ENCODE measurements at places on chromosomes 2 and 18.

GRCh38 chr2:228102949-228103348, 78.5 kb downstream of the SPHKAP start:
- H3K27me3 ChIP-seq: no peaks in the 10 kb centered on the region
- H3K27ac ChIP-seq: no peak overlapping the region
- no peak overlapping the region for H3K4me3 ChIP-seq
- no peak for DNase-seq
- H3K36me3 ChIP-seq: no peaks in the 10 kb centered on the region

DNA sequence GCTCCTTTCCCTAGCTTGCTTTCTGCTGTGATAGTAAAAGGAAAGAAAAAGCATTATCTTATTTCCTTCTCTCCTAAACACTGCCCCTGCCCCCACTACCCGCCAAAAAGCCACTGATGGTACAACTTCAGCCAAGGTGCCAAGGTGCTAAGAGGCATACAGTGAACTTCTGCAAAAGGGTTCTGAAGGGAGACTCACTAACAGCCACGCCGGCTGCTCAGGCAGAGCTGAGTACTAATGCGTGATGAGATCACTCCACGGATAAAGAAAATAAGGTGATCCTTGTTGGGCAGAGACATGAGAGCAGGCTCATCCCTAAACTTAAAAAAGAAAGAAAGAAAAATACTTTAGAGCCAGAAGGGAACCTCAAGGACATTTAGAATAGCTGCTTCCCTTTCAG, 60.5 kb upstream of the PXDN start:
- no peaks in the 10 kb centered on the region for H3K4me1 ChIP-seq
- no peak for DNase-seq
- H3K4me3 ChIP-seq: no peak overlapping the region
- H3K27ac ChIP-seq: no peak overlapping the region

- no peak for DNase-seq
- H3K4me3 ChIP-seq: no peak overlapping the region
- H3K36me3 ChIP-seq: no peaks in the 10 kb centered on the region
- no peak overlapping the region for H3K27ac ChIP-seq
Measured at GRCh38 chr18:33282709-33283333, 157.7 kb downstream of the CCDC178 start.

- H3K27ac ChIP-seq: no peak overlapping the region
- H3K4me1 ChIP-seq: no peaks in the 10 kb centered on the region
- no peak for DNase-seq
- no peak overlapping the region for H3K4me3 ChIP-seq
- H3K36me3 ChIP-seq: no peaks in the 10 kb centered on the region
Measured at GRCh38 chr2:27006602-27007415, 26.0 kb upstream of the TMEM214 start.

GRCh38 chr2:182377467-182377866, 49.4 kb downstream of the PDE1A start:
- H3K27ac ChIP-seq: no peak overlapping the region
- H3K4me1 ChIP-seq: no peaks in the 10 kb centered on the region
- DNase-seq: no peak
- H3K36me3 ChIP-seq: no peaks in the 10 kb centered on the region
- H3K27me3 ChIP-seq: no peaks in the 10 kb centered on the region
- no peak overlapping the region for H3K4me3 ChIP-seq

DNA sequence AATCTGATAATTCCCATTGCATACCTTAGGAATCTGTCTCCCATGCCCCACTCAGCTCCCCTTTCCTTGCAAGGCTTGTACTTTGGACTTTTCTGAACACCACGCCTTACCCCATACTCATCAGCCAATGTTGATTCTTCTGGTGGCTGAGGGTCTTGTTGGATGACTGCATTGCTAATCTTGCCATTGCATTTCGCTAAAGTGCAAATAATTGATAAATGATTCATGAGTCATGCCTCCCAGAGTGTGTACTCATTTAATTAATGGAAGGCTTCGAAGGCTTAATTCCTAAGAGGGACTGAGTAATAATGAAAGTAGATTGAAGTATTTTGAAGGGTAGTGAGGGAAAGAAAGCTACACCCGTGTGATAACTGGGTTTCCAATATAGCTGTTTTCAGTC, 28.0 kb upstream of the PPP1R1C start:
- DNase-seq: no peak
- H3K36me3 ChIP-seq: no peaks in the 10 kb centered on the region
- H3K4me1 ChIP-seq: peaks cover 14% of the 10 kb centered on the region
- no peak overlapping the region for H3K27ac ChIP-seq
- H3K4me3 ChIP-seq: no peak overlapping the region

- H3K4me1 ChIP-seq: no peaks in the 10 kb centered on the region
- H3K4me3 ChIP-seq: no peak overlapping the region
- H3K27me3 ChIP-seq: no peaks in the 10 kb centered on the region
- H3K27ac ChIP-seq: no peak overlapping the region
- H3K36me3 ChIP-seq: no peaks in the 10 kb centered on the region
- no peak for DNase-seq
Measured at GRCh38 chr2:242013771-242014170, 144.2 kb downstream of the RTP5 start.

DNA sequence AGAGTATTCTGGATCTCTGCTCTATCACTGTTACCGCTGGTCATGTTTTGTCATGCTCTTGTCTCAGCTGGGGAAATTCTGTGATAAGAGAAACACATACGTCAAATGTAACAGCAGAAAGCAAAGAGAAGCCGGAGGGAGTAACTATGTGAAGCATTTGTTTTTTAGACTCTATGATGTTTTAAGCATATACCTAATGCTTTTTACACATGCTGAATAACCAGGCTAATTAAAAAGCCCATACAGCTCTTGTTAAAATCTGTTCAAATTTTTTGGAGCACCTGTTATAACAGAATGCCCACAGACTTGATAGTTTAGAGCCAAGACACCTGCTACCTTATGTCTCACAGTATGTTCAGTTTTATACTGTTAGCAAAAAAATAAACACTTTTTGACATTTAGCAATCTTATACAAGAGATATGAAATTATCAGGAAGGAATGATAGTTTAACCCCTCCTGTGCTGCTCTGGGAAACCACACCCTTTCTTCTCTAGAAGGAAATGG, 92.3 kb upstream of the TANK start:
- H3K27me3 ChIP-seq: no peaks in the 10 kb centered on the region
- H3K4me1 ChIP-seq: no peaks in the 10 kb centered on the region

GRCh38 chr18:3152294-3152693, 67.5 kb downstream of the MYOM1 start:
- DNase-seq: no peak
- no peaks in the 10 kb centered on the region for H3K36me3 ChIP-seq
- peaks cover 2% of the 10 kb centered on the region for H3K4me1 ChIP-seq
- no peak overlapping the region for H3K4me3 ChIP-seq
- no peak overlapping the region for H3K27ac ChIP-seq
- no peaks in the 10 kb centered on the region for H3K27me3 ChIP-seq

- no peaks in the 10 kb centered on the region for H3K36me3 ChIP-seq
- H3K4me3 ChIP-seq: peak overlapping the region; percentile 43
- no peak for DNase-seq
- peaks cover 72% of the 10 kb centered on the region for H3K4me1 ChIP-seq
Measured at GRCh38 chr2:11745613-11746375, 638 bp upstream of the LPIN1 start.

DNA sequence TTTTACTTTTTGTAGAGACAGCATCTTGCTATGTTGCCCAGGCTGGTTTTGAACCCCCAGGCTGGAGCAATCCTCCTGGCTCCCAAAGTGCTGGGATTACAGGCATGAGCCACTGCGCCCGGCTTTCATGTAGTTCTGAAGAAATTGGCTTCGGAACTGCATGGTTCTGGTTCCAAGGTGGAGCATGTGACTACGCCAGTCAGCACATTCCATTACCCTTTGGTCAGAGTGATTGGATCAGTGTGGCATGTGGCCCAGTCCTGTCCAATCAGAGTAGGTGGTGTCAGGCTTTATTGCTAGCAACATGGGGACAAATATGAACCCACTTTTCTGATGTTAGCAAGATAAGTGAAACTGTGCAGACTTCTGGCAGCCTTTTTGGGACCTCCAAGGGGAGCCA, 16.3 kb upstream of the ATOH8 start:
- no peak overlapping the region for H3K4me3 ChIP-seq
- H3K36me3 ChIP-seq: no peaks in the 10 kb centered on the region
- H3K4me1 ChIP-seq: no peaks in the 10 kb centered on the region

- H3K4me1 ChIP-seq: no peaks in the 10 kb centered on the region
- H3K4me3 ChIP-seq: no peak overlapping the region
- H3K27me3 ChIP-seq: no peaks in the 10 kb centered on the region
- no peaks in the 10 kb centered on the region for H3K36me3 ChIP-seq
- no peak for DNase-seq
Measured at GRCh38 chr2:121804340-121804739, 48.9 kb downstream of the TSN start.

- H3K4me3 ChIP-seq: peak overlapping the region; percentile 91
- H3K4me1 ChIP-seq: peaks cover 77% of the 10 kb centered on the region
- H3K27ac ChIP-seq: peak overlapping the region; percentile 89
- no peaks in the 10 kb centered on the region for H3K27me3 ChIP-seq
Measured at GRCh38 chr2:97712693-97713295, 582 bp upstream of the ZAP70 start.

GRCh38 chr18:37913051-37913450, 347.5 kb upstream of the CELF4 start:
- no peak overlapping the region for H3K4me3 ChIP-seq
- no peak overlapping the region for H3K27ac ChIP-seq
- no peak for DNase-seq
- H3K36me3 ChIP-seq: no peaks in the 10 kb centered on the region

GRCh38 chr2:43376523-43377198, 150.3 kb upstream of the ZFP36L2 start:
- DNase-seq: no peak
- no peak overlapping the region for H3K4me3 ChIP-seq
- H3K27me3 ChIP-seq: no peaks in the 10 kb centered on the region
- no peaks in the 10 kb centered on the region for H3K4me1 ChIP-seq

DNA sequence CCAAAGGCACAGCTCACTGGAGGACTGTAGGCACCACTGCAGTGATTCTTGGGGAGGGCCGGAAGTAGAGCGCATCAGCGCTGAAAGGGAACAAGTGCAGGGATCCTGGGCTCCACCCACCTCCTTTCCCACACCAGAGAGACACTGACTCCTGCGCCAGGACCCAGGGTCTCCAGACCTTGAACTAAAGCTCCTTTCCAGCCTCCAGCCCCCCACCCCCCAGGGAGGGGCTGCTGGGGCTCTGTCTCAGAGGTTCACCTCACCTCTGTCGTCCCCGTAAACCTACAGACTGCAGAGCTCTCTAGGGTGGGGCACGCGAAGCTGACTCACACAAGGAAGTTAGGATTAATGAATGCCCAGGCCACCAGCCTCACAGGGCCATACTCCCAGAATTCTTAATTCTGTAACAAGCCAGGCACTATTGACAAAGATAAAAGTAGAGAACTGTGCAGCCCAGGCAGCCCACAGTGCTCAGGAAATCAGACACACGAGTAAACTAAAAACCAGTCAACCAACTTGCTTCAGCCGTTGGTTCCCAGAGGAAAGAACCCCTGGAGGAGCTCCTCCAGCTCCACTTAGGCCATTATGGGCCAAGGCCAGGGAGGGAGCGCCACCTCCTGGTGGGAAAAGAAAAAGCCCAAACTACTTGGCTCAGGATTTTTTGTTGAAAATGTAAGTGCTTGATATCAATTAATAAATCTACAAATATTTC, 45.1 kb upstream of the ACAA2 start:
- no peaks in the 10 kb centered on the region for H3K27me3 ChIP-seq
- H3K27ac ChIP-seq: no peak overlapping the region
- peak; percentile 49 for DNase-seq
- H3K4me1 ChIP-seq: no peaks in the 10 kb centered on the region
- H3K4me3 ChIP-seq: no peak overlapping the region

- H3K4me3 ChIP-seq: no peak overlapping the region
- no peak for DNase-seq
- H3K4me1 ChIP-seq: no peaks in the 10 kb centered on the region
- H3K27me3 ChIP-seq: peaks cover 13% of the 10 kb centered on the region
Measured at GRCh38 chr2:202018950-202019349, 14.7 kb upstream of the FZD7 start.

DNA sequence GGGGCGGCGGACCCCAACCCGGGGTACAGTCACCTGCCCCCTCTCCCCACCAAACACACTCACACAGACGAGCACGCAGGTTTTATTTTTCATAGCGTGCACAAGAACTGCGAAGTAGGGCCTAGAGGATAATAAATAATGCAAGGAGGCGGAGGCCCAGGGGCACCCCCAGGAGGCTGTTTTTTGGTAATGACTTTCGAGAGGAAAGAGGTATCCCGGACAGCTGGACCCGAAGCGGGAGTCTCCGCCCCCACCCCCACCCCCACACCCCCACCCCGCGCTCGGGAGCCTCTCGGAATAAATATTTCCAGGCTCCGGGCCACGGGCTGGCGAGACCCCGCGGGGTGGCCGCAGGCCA, 3.4 kb downstream of the CYP26B1 start:
- no peaks in the 10 kb centered on the region for H3K36me3 ChIP-seq
- peaks cover 6% of the 10 kb centered on the region for H3K27me3 ChIP-seq
- DNase-seq: no peak
- H3K4me3 ChIP-seq: no peak overlapping the region
- no peak overlapping the region for H3K27ac ChIP-seq
- H3K4me1 ChIP-seq: peaks cover 50% of the 10 kb centered on the region

Measured in T-cell (primary cell).